Urothelium cell line (cell line): ENCODE measurements at places on chromosomes 16 and 17.

DNA sequence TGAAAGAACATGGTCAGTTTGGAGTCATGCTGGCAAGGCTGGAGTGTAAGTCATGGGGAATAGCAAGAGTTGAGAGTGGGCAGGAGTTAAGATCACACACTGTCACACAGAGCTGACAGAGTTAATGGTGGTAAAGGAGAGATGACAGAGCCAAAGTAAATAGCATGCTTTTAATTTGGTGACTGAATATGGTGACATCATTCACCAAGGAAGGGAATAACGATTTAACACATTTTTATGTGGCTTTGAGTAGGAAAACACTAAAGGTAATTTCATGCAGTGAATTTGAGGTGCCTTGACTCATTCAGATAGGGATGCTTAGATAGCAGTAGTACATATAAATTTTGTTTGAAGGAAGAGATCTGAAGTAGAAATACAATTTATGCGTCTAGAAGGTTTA, 42.1 kb downstream of the SYNRG start:
- no peak for DNase-seq

DNA sequence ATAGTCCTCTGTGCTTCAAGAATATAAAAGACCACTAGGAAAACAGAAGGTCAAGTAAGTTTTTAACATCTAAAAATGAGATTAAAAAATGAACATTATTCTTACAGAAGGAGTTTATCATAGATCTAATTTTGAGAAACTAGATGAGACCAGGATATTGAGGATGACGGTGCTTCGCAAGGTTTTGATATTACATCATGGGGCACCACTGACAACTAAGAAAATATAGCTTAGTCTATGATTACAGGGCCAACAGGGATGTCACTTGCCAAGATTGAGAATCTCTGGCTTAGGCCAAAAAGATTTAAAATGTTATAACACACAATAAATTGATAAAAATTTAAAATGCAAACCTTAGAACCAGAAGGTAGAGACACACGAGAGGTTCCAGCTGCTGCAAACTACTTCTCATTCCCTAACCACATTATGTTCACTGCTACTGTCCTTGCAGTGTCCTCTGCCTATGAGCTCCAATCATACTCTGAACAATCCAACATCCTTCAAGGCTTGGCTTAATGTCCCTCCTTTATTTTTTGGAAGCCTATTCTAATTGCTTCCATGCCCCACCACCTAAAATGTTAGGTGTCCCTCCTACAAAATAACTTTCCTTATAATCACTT, 33.2 kb downstream of the USP32 start:
- DNase-seq, result no peak

DNA sequence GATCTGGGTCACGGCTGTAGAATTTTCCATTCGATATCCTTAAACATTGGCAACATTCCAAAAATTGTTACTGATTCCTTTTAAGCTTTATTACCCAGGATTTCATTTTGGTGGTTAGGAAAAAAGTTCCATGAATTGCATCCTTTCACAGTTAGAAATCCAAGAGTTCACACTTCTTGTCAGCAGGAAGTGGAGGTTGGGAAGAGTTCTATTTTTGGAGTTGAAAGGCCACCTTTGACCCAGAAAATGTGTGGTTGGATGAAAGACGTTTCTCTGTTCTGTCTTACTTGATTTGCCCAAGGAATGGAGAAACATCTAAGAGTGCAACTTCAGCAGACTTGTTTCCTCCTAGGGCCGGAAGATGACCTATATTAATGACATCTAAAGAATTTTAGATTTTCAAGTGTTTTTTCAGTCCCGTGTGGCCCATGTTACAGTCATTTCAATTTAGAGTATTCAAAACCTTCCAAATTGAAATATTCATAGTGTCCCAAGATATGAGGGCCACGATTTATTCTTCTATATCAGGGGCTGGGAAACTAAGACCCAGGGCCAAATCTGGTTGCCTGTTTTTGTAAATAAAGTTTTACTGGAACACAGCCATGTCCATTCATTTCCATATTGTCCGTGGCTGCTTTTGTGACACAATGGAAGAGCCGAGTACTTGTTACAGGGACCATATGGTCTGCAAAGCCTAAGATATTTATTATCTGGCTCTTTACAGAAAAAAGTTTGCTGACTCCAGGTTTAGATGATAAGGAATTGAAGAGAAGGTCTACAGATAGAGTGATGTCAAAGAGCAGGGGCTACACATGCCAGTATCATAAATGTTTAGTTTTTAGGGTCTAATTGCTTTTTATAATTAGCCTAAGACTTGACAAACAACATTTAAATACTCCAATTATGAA, 50.2 kb downstream of the CDK5R1 start:
- DNase-seq, result peak; percentile 29

DNA sequence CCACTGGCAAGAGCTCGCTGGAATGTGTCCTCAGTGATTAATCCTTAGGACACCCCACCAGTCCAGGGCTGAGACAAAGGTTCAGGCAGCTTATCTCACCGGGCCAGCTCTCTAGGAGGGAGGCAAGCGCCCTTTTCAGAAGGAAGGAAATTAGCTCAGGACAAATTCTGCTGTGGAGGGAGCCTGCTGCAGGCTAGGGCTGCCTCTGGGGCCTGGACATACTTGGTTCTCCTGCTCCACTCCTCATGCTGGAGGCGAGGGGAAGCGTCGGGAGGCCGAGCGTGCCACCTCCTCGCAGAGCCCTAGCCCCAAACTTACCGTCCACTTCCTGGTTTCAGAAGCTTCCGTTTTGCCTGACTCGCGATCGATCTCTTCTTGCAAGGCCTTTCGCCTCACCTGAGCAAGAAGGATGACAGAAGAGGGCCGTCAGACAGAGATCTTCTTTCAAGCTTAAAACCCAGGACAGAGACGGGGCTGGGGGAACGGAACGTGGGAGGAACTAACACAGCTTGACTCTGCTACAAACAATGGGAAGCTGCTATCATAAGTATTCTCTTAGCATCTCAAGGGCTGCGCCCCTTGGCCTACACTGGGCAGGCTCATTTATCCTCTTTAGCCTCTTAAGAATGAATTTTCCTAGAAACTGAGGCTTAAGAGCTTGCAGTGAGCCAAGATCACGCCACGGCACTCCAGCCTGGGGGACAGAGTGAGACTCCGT, 7.7 kb downstream of the KNOP1 start:
- DNase-seq, result no peak

DNA sequence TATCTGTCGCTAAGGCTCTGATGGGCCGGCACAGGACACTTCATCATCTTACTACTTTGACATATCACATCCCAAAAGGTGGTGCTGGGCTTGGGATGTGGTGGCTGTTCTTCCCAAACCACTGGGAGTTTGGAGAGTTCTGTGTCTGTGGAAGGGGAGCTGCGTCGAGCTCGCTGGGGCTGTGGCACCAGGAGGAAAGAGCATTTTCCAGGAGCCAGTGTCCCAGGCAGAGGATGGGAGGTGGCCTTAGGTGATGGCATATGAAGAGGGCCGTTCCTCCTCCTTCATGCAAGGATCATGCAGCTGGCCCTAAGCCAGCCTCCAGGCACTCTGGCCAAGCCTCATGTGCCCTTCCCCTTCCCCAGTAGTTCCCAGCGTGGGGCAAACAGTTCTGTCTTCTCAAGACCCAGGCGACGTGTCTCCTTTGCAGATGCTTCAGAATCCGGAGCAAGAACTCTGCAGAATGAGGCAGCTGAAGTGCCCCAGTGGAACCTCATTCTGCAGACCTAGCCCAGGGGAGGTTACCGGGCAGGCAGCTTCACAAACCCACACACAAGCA, 89.4 kb upstream of the TNRC6C start:
- DNase-seq, result no peak

DNA sequence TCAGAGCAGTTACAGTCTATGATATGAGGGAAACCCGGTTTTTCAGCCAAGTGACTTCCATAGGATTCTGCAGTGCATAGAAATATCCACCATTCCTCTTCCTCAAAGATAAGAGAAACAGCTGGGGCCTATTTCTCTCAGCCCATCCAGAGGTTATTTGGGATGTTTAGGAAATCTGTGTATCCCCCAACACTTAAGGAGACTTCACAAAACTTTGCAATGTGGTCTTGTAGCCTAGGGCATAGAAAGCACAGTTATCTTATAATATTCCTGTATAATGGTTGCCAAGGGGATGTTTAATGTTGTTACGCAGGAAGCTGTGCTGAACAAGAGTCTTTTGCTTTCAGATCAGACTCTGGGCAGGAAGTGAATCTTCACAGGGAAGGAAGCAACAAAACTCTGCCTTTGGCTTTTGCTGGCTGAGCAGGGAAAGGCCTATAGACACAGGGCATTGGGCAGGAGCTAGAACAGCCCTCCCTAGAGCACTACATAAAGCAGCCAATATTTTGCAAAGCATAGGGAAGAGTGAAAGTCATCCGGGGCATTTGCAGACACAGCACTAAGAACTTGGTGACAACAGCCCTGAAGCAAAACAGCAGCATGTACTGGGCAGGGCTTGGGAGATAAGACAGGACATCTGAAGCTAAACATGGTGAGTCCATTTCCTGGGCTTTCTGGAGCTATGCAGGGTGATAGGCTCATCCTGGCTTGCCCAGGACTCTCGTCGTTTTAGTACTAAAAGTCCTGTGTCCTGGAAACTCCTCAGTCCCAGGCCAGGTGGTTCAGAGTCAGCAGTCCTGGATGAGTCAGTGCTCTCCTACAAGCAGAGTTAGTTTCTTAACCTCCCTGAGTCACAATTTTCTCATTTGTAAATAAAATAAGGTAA, 18.7 kb upstream of the BEAN1 start:
- DNase-seq, result peak; percentile 67

- peak; percentile 92 for DNase-seq
Observed at GRCh38 chr16:3020604-3021448, 658 bp downstream of the TNFRSF12A start.

- DNase-seq, result no peak
Observed at GRCh38 chr17:65131946-65132345, 5.2 kb upstream of the RGS9 start.

DNA sequence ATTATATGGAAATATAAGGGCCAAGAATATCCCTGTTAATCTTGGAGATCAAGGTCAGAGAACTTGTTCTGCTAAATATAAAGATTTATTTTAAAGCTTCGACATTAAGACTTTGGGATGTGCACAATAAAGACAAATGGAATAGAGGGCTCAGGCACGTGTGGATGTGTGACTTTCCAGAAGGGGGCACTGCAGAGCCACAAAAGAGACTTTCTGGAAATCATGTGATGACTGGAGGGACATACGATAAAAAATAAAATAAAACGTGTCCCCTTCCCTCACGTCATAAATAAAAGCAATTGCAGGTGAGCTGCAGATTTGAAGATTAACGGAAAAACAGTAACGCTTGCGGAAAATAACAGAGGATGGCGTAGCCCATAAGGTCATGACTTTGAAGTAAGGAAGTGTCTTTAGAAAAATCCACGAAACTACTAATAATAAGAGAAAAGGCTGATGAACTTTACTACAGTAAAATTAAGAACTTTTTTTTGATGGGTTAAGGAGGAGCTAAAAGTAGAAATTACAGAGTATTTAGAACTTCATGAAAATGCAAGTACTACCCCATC, 9.4 kb upstream of the ENGASE start:
- DNase-seq, result no peak

- no peak for DNase-seq
Observed at GRCh38 chr16:3121851-3122467, 9.6 kb downstream of the ZNF205 start.

- no peak for DNase-seq
Observed at GRCh38 chr17:39923836-39924690, 3.3 kb downstream of the ORMDL3 start.

- DNase-seq, result no peak
Observed at GRCh38 chr16:81646561-81646960, 132.5 kb upstream of the PLCG2 start.
